Stimulated activated CD8-positive, alpha-beta memory T cell treated with anti-CD3 and anti-CD28 coated beads, Interleukin-12 subunit alpha, Interleukin-12 subunit beta, amount 100 ng/mL, for 1 hour (primary cell): ENCODE measurements at places on chromosomes 1 and 21.

DNA sequence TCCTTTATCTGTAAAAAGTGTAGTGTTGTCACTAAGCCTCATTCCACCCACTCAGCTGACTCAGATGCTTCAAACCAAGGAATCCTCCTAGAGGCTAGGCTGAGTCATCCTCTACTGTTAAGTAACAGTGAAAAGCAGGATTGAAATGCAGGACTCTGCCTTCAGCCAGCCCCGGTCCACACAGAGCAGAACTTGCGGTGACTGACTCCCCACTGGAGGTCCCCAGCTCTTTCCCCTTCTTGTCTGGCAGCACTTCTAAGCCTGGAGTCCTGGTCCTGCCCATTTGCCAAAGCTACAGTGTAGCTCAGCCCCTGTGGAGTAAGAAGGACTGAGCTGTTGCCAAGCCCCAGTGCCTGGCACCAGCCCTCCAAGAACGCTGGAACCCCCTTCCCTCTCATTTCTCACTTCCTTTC, 1.7 kb downstream of the RAB7B start:
- no peak for DNase-seq

DNA sequence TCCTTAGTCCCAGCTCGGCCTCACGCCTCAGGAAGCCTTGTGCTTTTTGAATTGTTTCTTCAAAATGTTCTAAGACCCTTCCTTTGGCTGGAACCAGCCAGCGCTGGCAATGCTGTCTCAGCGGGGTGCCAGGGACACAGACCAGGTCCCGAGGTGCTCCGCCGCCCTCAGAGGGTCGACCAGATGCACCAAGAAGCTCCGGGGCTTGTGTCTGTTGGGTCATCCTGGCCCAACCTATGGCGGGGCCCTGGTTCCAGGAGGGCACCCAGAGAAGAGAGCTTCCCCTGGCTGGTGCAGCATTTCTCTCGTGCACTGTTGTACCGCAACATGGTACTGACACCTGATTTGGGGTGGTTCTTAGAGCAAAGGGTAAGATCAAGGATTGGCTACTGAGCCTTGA, 40.1 kb upstream of the BECN2 start:
- DNase-seq: no peak

GRCh38 chr1:37449936-37450335, 24.4 kb upstream of the ZC3H12A start:
- no peak for DNase-seq

DNA sequence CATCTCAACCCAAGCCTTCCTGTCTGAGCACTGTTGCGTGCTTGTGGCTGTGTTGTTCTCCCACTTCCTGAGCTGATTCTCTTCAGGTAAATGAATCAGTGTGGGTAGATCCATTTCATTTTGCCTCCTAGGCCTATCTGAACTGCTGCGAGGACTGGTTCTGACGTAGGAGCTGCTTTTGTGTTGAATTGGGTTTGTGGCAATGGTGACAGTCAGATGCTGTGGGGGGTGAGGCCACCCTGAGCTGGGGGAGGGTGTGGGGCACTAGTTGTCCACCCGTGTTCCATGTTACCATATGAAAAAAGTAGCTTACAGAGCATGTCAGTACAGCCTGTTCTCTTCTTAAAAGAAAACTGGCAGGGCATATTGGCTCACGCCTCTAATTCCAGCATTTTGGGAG, 81.5 kb downstream of the MRPS6 start:
- no peak for DNase-seq

DNA sequence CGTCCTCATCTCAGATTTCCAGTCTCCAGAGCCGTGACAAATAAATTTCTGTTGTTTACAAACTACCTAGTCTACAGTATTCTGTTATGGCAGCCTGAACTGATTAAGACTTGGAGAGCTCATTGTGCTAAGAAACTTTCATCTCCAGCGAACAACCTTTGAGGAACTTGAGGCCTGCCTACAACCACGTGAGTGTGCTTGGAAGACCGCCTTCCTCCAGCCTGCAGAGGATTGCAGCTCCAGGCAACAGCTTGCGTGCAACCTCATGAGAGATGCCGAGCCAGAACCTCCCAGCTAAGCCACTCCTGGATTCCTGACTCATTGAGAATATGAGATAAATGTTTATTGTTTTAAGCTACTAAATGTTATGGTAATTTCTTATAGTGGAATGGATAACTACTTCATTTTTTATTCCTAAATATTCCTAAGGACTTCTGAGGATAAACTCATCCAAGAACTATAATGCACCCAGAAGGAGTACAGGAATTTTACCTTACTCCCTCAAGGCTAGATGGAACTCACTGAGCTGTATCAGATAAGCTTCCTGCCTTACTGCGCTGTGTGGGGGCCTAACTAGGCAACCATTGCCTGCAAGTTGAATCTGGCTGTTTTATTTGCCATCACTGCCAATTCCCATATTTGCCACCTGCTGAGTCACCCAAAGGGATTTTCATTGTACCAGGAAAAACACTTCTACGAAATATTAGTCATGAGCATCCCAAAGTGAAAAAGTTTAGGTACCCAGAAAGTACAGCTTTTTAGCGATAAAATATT, 17.6 kb downstream of the FAM177B start:
- no peak for DNase-seq

- DNase-seq: no peak
Observed at GRCh38 chr1:109984190-109984455, 442 bp upstream of the AHCYL1 start.

GRCh38 chr21:45583831-45584509, 41.7 kb upstream of the SLC19A1 start:
- no peak for DNase-seq

- no peak for DNase-seq
Observed at GRCh38 chr1:38064197-38064903, 17.8 kb upstream of the POU3F1 start.

DNA sequence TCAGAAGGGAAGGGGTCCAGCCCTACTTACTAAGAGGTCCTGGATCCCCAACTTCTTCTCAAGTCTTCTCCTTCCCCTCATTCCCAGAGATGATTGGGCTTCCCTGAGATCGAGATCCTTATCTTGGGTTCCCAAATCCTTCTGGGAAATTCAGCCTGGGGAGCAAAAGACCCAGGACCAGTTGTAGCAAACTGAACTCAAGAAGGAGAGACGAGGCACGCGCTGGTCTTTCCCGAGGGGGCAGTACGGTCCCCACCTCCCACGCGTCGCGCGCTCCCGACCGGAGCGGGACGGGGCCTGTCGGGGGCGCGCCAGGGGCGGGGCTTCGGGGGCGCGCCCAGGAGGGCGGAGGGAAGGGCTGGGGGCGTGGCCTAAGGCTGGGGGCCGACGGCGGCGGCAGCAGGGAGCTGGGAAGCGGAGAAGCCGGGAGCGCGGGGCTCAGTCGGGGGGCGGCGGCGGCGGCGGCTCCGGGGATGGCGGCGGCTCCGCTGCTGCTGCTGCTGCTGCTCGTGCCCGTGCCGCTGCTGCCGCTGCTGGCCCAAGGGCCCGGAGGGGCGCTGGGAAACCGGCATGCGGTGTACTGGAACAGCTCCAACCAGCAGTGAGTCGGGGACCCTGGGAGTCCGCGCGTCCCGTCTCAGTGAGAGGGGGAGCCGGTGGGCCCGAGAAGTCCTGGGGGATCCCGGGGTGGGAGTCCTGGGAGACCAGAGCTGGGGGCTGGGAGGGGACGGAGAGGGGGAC, at the start of gene EFNA3:
EFNA3 (plus strand) TSS at position 369 of the 741 bp plus-strand sequence; CDS start at position 474, 105 bp downstream.
- peak; percentile 45 for DNase-seq
